ENCODE measurements at places on chromosomes 6 and 20.
A peak's percentile ranks its signal among the peaks of the same experiment; 100 is the strongest.

- DNase-seq = no peak
Observed at GRCh38 chr6:35647400-35647799, 41.3 kb downstream of the FKBP5 start.

- DNase-seq = no peak
Observed at GRCh38 chr6:108847738-108848115, 495 bp upstream of the ARMC2 start.

DNA sequence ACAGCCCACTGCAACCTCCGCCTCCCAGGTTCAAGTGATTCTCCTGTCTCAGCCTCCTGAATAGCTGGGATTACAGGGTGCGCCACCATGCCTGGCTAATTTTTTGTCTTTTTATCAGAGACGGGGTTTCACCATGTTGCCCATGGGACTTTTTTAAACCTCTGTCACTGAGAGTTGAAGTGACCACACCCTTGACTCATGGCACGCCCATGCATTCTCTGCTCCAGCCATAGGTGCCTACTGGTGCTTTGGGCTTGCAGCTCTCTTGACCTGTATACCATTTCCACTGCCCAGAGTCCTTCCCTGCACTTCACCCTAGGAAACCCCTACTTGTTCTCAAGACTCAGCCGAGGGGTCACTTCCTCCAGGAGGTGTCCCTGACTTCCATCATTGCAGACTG, 2.4 kb upstream of the SCRT2 start:
- DNase-seq = no peak

GRCh38 chr20:34389954-34390555, 27.0 kb downstream of the ITCH start:
- no peak for DNase-seq

DNA sequence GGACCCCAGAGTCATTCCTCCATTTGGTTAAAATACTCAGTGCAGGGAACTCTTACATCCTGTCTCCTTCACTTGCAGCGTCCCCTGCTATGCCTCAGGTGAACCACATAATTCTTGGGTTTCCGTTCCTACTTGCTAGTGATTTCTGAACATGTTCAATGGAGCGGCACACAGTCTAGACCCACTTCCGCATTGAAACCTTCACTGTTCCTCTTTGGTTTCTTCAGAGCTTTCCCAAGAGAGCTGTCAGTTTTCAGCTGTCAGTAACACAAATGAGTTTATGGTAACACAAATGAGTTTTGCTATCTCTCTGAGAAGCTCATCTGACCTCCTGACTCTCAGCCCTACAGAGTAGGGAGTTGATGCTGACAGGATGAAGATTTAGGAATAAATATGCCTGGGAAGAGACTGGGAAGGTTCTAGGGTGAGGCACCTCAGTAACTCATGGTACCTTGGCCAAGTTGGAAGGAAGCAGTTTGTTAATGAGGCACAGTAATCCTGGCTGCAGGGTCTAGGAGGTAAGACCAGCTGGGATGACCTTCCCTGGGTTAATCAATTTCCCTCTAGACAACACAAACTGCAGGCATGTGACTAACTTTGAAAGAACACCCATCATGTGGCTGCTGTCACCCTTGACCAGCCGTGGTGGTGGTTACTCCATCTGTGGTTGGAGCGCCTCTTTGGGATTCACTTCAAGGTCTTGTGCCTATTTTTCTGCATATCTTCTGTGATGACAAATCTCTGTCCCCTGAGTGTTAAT, 5.4 kb downstream of the SYS1 start:
- no peak for DNase-seq

DNA sequence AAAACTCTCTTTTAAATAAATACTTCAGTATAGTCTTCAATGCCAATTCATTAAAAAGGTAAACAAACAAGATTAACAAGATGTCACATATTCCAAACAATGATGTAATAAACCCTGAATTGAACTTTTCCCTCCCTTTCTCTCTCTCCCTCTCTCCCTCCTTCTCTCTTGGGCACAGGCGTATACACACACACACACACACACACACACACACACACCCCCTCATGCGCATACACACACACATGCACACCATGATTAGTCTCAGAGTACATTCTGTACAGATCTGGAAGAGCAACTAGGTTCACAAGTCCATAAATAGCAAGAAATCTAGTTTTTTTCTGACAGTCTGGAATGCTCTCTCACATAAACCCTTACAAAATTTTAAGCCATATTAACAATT, 128.3 kb downstream of the DST start:
- DNase-seq = no peak

- no peak for DNase-seq
Observed at GRCh38 chr6:12196326-12196936, 93.7 kb upstream of the EDN1 start.

GRCh38 chr6:169937389-169938261, 186.2 kb downstream of the ERMARD start:
- peak; percentile 52 for DNase-seq

GRCh38 chr6:87182321-87182720, 27.0 kb downstream of the ZNF292 start:
- no peak for DNase-seq

DNA sequence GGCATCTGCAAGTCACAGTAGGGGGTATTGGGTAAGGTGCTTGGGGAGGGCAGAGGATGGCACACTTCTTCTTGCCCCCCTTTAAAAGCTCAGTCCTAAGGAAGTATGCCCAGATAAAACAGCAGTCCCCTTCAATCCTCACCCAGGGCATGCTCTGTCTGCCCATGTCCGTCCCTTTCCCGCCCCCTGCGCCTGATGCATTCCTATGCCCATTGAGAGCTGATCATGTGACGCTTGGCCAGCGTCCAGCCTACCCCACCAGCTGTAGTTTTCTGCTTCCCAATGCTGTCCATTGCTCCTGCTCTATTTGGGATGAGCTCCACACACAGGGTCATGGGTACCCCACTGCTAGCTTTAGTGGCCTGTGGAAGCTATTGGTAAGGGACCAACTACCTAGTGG, 8.3 kb downstream of the SIGLEC1 start:
- DNase-seq = no peak

- no peak for DNase-seq
Observed at GRCh38 chr6:45044086-45044485, 284.0 kb upstream of the RUNX2 start.

GRCh38 chr6:118580585-118581419, 32.7 kb downstream of the PLN start:
- no peak for DNase-seq

- no peak for DNase-seq
Observed at GRCh38 chr6:83474309-83474708, 38.0 kb upstream of the PRSS35 start.

DNA sequence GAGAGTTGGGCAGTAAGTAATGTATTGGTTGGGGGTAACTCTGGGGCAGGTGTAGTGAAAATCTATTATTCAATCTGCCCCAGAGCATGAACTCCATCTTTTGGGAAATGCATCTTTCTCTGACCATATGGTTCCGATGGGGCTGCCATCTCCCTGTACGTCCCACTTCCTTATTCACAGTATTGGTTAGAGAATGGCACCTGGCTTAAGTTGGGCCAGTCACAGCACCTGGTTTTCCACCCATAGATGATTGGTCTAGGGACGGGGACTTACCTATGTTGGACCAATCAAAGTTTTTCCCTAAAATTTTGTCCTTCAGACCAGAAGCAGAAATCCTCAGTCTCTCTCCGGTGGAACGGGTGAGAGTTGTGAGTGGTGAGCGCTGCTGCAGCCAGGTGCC, 2.2 kb upstream of the RALY start:
- no peak for DNase-seq

GRCh38 chr20:1912053-1912452, 16.8 kb downstream of the SIRPA start:
- no peak for DNase-seq

- no peak for DNase-seq
Observed at GRCh38 chr6:164062872-164063271, 648.4 kb downstream of the QKI start.

GRCh38 chr6:152246554-152247337, 390.4 kb downstream of the SYNE1 start:
- no peak for DNase-seq

- no peak for DNase-seq
Observed at GRCh38 chr20:15296422-15296821, 959.0 kb upstream of the FLRT3 start.

- DNase-seq = no peak
Observed at GRCh38 chr20:2172305-2173175, 70.9 kb downstream of the STK35 start.

GRCh38 chr6:47135772-47136171, 93.6 kb upstream of the ADGRF1 start:
- no peak for DNase-seq

DNA sequence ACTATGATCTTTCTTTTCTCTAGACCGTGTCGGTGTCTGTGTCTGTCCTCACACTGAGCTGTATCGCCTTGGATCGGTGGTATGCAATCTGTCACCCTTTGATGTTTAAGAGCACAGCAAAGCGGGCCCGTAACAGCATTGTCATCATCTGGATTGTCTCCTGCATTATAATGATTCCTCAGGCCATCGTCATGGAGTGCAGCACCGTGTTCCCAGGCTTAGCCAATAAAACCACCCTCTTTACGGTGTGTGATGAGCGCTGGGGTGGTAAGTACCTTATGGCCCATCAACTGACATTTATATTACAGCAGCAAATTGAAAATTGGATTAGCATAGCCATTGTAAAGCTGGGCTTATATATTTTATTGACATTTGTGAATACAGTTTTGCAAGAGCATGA, 72.2 kb upstream of the GFRAL start:
- DNase-seq = no peak

DNA sequence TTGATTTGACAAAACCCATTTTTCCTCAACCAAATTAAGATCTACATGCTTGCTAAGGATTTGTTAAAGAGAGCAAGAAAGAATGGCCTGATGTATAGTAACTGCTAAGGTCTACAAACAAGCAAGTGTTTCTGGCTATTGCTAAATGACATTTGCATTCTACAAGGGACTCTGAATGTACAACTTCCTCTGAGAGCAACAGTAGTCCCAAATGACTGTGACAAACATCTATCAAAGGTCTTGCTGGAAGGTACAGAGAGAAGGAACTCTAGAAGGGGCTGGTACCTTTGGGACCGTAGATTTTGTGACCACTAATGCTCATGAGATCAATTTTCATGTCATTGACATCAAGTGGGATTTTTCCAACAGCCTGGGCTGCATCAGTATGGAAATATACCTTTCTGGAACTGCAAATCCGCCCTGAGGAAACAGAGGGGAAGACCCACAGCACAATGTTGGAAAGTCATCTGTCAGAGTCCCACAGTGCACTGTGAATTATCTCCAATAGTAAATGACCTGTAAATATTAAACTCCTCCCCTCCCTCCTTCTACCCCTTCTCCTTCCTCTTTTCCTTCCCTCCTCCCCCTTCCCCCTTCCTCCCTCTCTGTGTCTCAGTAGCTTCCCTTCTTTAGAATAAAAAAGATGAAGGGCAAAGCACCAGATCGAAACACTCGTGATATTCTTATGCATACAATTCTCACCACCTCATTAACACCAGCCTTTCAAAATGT, 15.9 kb upstream of the CPNE1 start:
- peak; percentile 22 for DNase-seq

- no peak for DNase-seq
Observed at GRCh38 chr20:51359947-51360346, 182.6 kb downstream of the NFATC2 start.

DNA sequence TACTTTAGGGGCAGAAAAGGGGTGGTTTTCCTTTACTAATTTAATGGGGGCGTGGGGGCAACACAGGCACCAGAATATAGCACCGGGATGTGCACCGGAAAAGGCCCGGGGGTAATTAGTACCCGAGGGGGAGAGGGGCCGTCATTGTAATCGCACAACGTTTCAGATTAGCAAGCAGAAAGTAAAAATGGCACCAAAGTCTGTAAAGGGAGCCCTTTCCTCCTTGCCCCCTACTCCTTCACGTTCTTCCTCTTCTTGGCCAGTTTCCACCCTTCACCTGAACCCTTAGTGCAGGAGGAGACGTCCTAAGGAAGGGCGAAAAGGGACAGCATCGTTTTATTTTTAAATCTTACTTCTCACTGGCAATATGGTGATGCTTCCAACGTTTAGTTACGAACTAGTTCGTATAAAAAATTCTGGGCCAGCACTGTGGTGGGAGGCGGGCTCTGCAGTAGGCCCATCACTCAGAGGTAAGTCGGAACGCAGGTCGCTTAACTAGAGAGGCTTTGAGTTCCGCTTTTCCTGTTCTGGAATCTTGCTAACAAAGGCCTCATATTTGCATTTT, 742 bp upstream of the CEP85L start:
- DNase-seq = no peak

GRCh38 chr6:69624944-69625343, 171.9 kb downstream of the LMBRD1 start:
- no peak for DNase-seq

- no peak for DNase-seq
Observed at GRCh38 chr6:132612449-132613108, 11.5 kb downstream of the TAAR2 start.

DNA sequence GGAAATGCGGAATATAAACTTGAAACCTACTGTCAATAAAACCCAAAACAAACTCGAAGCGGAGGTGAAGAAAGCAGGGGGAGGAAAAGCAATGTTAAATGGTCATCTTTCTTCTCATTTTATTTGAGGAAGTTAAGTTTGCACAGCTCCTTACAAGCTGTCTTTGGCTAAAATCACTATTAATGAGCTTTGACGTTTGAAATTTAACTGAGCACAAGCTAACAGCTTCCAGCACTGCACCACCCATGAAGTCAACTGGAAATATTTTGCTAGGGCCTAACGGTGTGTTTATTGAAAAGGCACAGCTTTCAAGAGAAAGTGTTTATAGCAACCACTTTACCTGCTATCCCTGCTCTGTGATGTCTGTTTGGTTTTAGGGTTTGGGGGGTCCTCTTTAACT, 103.8 kb downstream of the PKHD1 start:
- DNase-seq = no peak

GRCh38 chr6:1930356-1930755, 315.0 kb downstream of the GMDS start:
- no peak for DNase-seq

DNA sequence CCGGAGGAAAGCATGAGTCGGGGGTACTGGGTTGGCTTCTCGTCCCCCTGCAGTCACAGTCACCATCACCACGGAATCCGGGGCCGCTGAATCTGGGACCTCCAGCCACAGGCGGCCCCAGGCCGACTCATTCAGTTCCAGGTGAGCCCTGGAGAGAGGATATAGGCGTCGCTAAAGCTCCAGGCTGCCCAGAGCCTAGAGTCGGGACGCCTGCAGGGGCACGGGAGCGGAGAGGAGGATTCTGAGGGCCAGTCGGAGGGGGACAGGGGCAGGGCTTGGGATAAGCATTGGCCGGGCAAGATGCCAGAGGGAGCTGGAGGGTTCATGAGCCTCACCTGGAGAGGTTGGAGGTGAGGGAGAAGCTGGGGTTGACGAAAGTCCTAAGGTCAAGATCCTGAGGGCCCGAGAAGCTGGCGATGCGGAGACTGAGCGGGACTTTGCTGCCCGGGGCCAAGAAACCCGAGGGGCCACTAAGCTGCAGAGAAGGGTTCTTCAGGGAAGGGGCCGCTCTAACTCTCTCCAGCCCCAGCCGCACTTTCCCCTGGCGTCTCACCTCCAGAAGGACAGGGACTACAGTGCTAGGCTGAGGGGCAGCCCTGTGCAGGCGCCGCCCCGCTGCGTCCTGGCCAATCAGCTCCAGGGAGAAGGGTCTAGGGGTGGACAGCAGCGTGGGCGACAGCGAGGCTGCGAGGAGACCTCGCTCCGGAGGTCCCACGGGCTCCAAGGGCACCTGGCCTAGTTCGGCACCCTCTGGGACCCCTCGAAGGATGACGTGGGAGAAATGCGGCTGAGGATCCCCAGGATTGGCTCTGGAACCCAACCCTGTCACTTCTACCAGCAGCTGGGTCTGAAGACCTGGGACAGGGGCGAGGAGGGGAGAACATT, 3.7 kb downstream of the SAPCD1 start:
- DNase-seq = no peak

- DNase-seq = no peak
Observed at GRCh38 chr6:38671885-38672467, 31.0 kb downstream of the GLO1 start.
